Right atrium auricular region (tissue), 2 donors: ENCODE measurements at places on chromosomes 13 and 19.
A peak's percentile ranks its signal among the peaks of the same experiment; 100 is the strongest.

DNA sequence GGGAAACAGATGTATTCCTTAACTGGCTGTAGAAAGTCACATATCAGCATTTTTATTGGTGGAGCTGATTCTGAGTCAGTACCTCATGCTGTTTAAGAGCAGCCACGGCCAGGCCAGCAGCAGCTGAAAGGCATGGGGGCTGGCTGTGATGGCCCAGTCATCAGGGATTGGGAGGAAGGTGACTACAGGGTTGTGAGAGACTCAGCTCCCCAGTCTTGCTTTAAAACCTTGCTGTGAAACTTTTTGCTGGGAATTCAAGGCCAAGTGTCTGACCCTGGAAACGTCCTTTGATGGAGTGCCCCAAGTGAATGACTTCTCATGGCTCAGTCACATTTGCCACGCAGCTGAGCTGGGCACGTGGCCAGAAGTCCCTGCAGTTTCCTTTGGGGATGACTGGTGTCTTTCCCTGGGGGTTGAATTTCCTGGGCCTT, 39.1 kb upstream of the RNF113B start:
- DNase-seq = no peak

DNA sequence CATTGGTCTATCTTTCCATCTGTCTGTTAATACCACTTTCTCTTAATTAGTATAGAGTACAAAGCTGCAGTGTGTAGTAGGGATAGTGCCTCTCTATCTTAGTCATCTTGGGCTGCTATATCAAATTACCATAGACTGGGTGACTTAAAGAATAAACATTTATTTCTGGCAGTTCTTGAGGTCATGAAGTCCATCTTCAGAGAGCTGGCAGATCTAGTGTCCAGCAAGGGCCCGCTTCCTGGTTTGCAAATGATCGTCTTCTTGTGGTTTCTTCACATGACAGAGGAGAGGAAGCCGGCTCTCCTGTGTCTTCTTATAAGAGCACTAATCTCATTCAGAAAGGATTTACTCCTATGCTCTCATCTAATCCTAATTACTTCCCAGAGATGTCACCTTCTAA, 6.1 kb downstream of the ZNF700 start:
- DNase-seq = no peak

DNA sequence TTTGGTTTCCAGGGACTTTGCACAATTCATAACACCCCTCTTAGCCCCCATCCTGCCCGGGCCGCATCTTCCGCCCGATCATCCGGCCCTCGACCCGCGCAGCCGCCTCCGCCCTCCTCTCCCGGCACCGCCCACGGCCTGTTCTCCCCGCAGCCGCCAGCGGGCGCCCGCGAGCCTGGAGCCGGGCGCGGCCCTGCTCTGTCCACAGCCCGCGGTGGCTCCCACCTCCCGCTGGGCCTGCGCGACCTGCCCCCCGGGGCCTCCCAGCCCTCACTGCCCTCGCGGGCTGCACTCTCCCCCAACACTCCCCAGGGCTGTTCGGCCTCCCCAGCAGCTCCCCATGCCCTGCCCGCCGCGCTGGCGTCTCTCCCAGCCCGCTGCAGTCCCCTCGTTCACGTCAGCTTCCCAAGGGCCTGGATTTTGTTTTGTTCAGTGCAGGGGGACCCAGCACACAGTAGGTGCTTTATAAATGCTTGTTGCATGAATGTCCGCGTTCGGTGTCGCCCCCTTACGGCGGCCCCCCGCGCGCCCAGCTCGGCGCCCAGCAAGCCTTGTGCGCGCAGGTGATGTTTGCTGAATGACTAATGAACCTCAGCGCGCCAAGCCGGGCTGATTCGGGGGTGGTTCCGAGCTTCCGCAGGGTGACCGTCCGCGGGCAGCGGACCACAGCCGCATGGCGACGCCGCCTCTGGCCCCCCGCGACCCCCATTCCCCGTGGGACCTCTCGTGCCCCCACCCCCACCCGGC, 4.6 kb upstream of the APC2 start:
- DNase-seq = no peak

DNA sequence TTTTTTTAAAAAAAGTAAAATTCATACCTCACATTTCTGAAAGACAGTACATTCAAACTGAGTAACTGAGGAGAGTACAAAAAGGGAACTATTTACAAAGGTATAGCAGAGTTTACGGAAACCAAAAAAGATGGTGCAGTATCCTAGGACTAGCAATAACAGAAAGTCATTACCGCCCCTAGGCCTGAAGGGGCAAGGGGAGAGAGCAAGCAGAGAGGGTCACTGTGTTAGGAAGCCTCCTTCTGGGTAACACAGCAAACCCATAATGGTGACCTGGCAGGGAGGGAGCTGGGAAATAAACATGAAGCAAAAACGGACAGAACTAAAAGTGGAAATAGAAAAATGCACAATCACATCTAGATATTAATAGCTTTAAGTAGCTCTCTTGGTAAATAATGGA, 8.2 kb downstream of the VWA8 start:
- DNase-seq = no peak

DNA sequence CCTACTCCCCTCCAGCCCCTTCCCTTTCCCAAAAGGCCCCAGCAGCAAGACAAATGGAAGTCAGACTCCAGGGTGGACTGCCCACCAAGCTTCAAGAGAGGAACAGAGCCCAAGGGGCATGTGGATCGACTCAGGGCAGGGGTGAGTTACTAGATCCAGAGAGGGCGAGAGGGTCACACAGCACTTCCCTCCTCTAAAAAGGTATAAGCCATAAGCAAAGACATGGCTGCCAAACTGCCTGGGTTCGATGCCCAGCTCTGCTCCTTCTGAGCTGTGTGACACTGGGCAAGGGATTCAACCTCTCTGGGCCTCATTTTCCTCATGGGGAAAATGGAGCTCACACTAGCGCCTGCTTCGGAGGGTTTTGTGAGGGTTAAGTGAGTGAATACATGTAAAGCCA, 3.8 kb downstream of the PPP1R14A start:
- DNase-seq = no peak

DNA sequence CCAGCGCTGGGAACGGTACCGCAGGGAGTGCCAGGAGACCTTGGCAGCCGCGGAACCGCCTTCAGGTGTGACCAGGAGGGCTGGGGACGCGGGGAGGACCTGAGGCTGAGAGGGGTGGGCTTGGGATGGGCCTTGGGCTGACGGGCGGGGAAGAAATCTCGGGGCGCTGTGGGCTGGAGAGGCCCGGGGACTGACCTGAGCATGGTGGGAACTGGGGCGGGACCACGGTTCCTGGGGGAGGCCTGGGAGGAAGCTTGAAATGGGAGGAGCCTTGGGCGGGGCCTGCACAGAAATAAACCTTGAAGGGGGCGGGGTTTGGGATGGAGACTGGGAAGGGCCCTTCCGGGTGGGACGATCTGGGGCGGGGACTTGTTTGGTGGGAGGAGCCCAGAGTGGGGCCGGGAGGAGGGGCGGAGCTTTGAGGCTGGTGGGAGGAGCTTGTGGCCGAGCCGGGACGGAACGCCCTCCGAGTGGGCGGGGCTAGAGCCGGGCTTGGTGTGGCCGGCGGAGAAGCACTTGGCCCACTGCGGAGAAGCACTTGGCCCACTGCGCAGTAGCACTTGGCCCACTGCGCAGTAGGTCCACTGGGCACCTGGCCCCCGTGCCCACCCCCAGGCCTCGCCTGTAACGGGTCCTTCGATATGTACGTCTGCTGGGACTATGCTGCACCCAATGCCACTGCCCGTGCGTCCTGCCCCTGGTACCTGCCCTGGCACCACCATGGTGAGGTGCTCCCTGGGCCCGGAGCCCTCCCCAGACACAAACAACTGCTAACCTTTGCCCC, 2.8 kb downstream of the GIPR start:
- DNase-seq = peak; percentile 70
